ENCODE measurements at places on chromosomes 4 and X. TPM values are rescaled to one million over a fixed set of nuclear protein-coding genes. Genes with fewer than 3 reads are reported as not detected.

The GAGE1 gene
- not detected for total RNA-seq

The FAAH2 gene
- 7.5 TPM for total RNA-seq

The TRAM1L1 gene
- total RNA-seq, result 2.9 TPM

The TCEAL9 gene
- 90.7 TPM for total RNA-seq

The CT45A5 gene
- 0.18 TPM for total RNA-seq

The SERTM2 gene
- total RNA-seq, result 0.30 TPM

The ABLIM2 gene
- 1.6 TPM for total RNA-seq

All from H7 (cell line).